Endothelial cell (in vitro differentiated cells): ENCODE measurements at places on chromosomes 7 and 10. TPM values are rescaled to one million over a fixed set of nuclear protein-coding genes. Genes with fewer than 3 reads are reported as not detected.
A peak's percentile ranks its signal among the peaks of the same experiment; 100 is the strongest.

DNA sequence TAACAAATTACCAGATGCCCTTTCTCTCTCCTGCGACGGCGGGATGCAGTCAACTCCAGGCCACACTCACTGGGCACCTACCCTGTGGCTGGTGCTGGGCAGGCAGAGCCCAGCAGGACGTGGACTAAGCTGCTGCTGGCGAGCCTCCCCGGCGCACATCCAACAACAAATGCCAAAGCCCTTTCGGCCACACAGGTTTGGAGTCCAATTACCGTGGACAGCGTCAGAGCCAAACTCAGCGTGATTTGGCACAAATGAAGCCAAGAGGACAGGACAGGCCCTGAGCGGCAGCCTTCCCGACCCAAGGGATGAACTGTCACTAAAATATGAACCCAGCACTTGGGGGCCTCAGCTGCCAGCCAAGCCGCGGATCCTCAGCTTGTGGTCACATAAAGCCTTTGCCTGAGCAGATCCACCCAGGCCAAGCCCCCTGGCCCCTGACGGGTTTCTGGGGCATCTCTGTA is 28.4 kb downstream of the DAGLB start:
- no peaks in the 10 kb centered on the region for H3K4me1 ChIP-seq
- DNase-seq: no peak
- H3K4me3 ChIP-seq: no peak overlapping the region
- peaks cover 46% of the 10 kb centered on the region for H3K36me3 ChIP-seq

DNA sequence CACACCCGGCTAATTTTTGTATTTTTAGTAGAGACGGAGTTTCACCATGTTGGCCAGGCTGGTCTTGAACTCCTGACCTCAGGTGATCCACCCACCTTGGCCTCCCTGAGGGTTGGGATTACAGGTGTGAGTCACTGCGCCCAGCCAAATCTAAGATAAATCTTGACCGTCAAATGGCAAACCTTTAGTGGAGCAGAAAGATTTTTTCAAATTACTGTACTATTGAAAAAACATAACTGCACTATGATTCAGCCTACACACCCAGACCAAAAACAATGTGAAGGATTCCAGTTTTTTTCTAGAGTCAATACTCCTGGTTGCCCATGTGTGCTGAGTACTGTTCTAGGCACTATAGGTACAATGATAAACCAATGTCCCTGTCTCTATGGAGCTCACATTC is 33.9 kb upstream of the SVIL start:
- peak overlapping the region; percentile 25 for H3K27ac ChIP-seq
- DNase-seq: no peak
- peak overlapping the region; percentile 42 for H3K4me3 ChIP-seq
- H3K4me1 ChIP-seq: peaks cover 32% of the 10 kb centered on the region
- peaks cover 1% of the 10 kb centered on the region for H3K27me3 ChIP-seq

GRCh38 chr7:29749701-29750321 is 56.5 kb upstream of the WIPF3 start:
- no peaks in the 10 kb centered on the region for H3K27me3 ChIP-seq
- no peak overlapping the region for H3K27ac ChIP-seq
- DNase-seq: no peak
- H3K4me1 ChIP-seq: no peaks in the 10 kb centered on the region
- H3K36me3 ChIP-seq: no peaks in the 10 kb centered on the region
- no peak overlapping the region for H3K4me3 ChIP-seq

CPED1 gene
- 1.8 TPM for total RNA-seq
